Globus pallidus (tissue), 1 donor: ENCODE measurements at places on chromosomes 7 and 10.

- DNase-seq = no peak
These were observed 262.1 kb upstream of the CACNA2D1 start for GRCh38 chr7:82705517-82706260.

GRCh38 chr7:109864230-109864629 is 1226.7 kb upstream of the LRRN3 start:
- DNase-seq = no peak

GRCh38 chr10:19958787-19959186 is 142.6 kb downstream of the PLXDC2 start:
- DNase-seq = no peak

DNA sequence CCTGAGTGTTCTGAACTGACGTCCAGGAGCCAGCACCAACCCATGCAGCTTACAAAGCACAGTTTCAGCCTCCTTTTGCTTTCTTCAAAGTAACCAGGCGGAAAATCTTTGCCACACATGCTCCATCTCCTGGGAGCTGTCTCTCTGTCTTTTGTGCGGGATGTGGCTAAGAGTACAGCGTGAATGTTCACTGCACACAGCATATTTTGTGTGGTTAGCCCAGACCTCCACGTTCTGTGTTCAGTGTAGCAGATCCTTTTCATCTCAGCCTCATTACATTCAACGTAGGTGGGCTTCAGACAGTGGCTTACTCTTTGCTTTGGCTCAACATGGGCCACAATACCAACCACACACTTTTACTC is 200.8 kb downstream of the TNS3 start:
- no peak for DNase-seq

DNA sequence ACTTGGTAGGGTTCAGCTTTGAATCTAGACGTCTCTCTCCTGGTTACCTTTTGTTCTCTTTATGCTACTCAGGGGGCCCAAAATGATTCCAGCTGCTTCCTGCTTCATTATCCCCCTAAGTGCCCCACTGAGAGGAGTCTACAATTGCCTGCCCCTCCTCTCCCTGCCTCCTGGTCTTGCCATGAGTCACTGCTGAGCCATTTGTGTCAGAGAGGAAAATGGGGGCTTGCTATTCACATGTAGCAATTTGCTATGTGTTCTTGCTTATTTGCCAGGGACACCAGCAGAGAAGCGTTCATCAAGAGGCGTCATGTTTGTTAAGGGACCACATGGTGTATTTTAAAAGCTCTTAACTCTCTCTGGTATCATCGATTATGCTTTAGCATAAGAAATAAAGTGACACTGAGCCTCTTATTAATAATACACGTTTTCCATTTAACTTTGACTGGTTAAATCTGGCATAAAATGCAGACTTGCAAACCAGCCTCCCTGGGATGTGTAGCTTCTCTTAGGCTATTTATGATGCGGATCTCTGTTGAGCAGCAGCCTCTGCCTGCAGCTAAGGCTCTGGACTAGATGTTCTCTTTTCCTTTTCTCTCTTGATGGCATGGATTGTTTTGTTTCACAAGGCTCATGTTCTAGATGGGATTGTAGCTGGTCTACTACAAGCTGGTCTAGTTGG is 239.3 kb downstream of the AUTS2 start:
- no peak for DNase-seq

DNA sequence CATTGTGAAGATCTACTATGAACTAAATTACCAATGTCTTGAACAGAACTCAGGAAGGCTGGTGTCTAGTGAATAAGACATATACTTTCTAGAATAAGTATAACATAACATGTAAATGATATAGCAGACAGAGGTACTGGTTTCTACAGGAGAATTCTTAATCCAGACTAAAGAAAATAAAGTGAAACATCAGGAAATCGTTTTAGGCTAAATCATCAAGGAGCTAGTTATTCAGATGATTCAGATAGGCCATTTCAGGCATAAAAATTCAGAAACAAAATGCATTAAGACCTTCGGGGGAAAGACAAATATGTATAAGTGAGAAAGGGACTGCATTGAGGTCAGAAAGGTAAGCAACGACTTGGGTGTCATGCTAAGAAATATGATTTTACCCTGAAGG is 170.6 kb downstream of the LRRN3 start:
- no peak for DNase-seq

DNA sequence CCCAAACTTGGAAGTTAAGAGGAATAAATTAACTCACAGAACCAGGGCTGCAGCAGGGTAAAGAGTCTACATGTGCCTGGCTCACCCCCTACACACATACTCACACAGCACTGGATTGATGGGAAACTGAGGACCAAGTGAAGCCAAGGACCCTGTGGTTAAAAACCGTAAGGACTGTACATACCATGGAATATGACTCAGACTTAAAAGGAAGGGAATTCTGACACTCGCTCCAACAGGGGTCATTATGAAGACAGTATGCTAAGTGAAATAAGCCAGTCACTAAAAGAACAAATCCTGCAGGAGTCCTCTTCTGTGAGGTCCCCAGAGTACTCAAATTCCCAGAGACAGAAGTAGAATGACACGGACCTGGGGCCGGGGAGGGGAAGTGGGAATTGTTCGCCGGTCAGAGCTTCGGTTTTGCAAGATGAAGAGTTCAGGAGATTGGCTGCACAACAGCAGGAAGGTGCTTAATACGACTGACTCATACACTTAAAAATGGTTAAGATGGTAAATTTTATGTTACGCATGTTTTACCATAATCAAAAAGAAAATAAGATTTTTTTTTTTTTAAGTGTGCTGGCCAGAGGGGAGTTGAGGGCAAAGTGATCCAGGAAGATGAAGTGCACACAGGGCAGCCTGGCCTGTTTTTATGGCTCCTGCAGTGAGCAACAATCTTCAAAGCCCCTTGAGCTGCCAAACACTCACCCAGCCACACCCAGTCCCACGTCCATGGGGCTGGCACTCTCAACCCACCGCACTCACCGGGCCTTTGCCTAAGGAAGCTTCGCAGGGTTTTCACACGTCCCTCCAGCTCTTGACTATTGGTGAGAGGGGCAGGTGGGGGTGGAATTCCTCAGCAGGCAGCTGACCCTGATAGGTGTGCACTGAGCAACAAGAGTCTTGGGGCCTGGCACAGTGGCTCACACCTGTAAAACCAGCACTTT is 26.4 kb downstream of the DRGX start:
- no peak for DNase-seq

- no peak for DNase-seq
These were observed 67.9 kb upstream of the CFAP46 start for GRCh38 chr10:133010095-133010842.

DNA sequence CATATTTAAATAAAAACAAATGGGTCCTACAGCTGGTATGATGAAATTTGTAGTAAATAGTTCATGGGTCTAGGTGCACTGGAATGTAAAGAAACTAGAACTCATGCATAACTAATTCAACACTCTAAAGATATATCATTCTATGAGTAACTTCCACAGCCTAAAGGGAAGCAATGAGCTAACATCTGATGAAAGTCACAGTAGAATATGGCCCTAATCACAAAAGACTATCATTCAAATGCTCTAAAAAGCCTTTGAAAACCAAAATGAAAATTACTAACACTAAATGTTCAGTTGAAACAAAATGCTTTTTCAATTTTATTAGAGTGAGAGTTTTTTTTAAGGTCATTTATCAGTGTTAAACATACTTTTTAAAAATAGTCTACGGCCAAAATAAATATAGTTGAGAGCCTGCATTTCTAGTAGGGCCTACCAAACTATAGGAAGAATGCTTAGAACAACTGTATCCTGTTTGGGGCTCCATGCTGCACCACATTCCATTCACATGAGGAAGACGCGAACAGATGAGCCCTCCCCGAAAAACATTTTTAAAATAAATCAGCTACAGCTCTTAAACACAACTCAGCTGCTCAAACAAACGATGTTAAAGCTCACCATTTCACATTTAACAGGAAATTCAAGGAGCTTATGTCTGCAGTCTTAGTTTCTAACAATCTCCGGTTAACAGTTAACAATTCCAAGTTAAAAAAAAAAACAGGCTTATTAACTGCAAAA is 134.5 kb downstream of the NRBF2 start:
- peak; percentile 70 for DNase-seq

DNA sequence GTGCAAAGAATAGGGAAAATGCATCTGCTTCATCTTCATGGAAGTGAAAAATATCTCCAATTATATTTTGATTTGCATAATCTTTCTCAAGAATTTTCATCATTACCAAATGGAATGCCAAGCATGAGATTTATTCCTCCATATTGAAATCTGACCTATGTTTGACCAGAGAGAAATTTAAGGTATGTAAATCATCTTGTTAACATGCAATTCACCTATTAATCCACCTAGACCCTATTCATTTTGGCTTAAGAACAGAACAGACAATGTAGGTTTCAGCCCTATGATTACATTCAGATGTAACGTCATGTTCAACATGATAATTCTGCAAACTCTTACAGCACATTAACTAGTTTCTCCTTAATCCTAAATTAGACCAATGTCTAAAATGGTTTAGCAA is 30.8 kb upstream of the TMEM140 start:
- no peak for DNase-seq

DNA sequence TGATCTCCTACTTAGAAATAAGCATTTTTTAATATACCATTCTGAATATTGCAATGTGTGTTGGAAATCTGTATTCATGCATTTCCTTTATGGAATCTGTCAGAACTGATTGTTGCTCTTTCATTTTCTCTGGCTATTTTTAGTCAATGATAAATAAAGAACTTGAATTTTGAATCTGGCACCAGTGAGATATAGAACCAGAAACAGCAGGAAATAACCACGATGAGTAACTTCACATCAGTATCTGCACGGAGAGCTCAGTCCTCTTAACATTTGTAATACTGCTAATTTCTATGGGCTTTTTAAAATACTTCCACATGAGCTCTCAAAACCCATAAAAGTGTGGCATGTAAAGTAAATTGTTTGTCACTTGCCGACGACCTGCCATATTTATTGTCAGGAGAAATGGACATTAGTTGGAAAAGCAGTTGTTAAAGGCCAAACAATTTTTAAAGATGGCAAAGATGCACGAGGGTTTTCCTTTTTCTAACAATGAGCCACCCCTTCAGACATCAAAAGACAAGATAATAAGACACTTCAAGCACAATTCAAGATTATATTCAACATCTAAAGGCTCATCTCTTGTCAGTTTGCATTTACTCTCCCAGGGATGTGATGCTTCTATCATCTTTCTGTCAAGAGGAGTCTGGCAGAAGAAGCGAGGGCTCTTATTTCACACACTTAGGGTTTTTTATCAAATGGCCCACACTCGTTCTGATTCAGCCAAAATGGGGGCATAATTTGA is 118.3 kb downstream of the POU6F2 start:
- no peak for DNase-seq

GRCh38 chr7:27125986-27126394 is 4.6 kb downstream of the HOXA4 start:
- no peak for DNase-seq

- no peak for DNase-seq
These were observed 194.7 kb downstream of the FGFR2 start for GRCh38 chr10:121403527-121403926.

DNA sequence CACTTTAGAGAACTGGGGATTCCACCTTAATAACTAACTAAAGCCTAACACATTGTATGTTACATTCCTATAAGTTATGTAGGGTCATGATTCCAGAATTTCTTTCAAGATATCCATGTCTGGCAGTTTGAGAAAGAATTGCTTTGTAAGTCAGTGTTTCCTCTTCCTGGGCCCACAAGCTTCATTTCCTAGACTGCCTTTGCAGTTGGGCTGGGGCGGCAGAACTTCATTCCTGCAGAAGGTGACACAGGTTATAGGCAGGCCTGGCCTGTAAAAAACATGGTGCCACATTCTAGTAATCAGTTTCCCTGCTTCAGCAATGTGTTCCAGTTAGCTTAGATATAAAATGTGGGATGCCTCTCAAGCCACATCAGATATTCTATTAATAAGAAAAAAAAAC is 184.2 kb upstream of the NOBOX start:
- DNase-seq = no peak

GRCh38 chr7:116028787-116029186 is 1.8 kb downstream of the TFEC start:
- DNase-seq = no peak

DNA sequence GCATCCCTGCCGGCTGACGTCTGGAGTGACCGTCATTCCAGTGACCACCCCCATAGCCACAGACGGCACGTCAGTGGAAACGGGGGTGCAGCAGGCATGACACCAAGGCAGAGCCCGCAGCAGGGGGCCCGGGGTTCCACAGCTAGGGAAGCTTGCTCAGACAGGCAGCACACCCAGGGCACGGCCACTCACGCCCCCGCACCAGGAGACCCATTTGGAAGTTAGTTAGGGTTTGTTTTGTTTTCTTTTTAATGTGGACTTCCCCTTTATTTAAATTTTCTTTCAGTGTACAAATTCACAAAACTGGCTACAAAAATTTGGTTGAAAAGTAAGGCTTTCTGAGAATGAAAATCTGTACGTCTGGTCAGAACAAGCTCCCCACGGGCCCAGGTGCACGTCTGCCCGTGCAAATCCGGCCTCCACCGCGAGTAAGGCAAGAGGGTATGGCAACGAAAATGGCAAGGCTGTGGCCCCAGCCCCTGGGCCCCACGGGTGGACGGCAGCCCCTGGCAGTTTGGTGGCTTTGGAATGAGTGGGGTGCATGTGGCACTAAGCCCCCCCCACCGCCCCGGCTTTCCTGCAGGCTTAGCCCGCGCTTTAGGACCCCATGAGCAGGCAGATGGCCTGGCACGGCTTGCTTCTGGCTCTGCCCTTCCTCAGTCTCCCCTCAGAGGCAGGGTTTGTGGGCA is 124.2 kb downstream of the FAM53B start:
- DNase-seq = no peak

DNA sequence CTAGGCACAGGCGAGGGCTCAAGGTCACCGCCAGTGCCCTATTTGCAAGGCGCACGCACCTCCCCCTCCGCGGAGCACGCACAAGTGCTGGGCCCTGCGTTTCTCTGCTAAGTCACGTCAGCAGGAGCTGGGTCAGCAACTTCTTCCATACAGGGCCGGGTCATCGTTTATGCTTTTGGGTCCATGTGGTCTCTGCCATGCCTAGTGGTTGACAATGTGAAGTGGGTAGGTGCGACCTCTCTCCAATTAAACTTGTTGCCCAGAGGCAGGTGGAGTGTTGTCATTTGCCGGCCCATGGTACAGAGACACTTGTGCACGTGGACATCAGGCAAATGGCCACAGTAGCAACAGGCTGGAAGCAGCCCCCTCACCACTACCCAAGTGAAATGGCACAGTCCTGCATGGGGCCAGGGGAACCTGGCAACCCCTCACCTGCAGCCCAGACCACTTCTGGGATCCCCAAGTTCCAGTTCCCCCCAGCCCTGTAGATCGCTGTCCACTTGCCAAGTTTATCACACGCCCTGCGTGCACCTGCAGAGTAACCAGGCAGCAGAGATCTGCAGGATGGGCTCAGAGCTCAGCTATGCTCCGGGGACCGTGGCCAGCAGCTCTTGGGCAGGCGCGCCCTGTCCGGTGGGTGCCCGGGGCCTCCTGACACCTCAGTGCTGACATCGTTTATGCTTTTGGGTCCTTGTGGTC is 86.1 kb upstream of the PPP2R2D start:
- no peak for DNase-seq

GRCh38 chr10:122265896-122266295 is 5.2 kb upstream of the BTBD16 start:
- DNase-seq = no peak

- DNase-seq = peak; percentile 24
These were observed 34.9 kb upstream of the STEAP1 start for GRCh38 chr7:90119178-90119971.

- DNase-seq = no peak
These were observed 1.0 kb downstream of the IGFBP3 start for GRCh38 chr7:45919993-45920459.

GRCh38 chr10:87794285-87794684 is 23.7 kb downstream of the ATAD1 start:
- no peak for DNase-seq

- DNase-seq = peak; percentile 58
These were observed 3.4 kb downstream of the TCF7L2 start for GRCh38 chr10:112953174-112954159.

- DNase-seq = no peak
These were observed 180.8 kb upstream of the CDK1 start for GRCh38 chr10:60597513-60597912.
